ENCODE measurements at places on chromosomes 3 and 15.

- H3K36me3 ChIP-seq = peaks cover 3% of the 10 kb centered on the region
- H3K4me1 ChIP-seq = peaks cover 6% of the 10 kb centered on the region
- no peak for DNase-seq
- no peaks in the 10 kb centered on the region for H3K27me3 ChIP-seq
These were observed 66.2 kb downstream of the MCTP2 start for GRCh38 chr15:94297558-94297957.

- H3K4me1 ChIP-seq = peaks cover 16% of the 10 kb centered on the region
- H3K27me3 ChIP-seq = no peaks in the 10 kb centered on the region
- no peak for DNase-seq
- no peak overlapping the region for H3K27ac ChIP-seq
These were observed 49.3 kb upstream of the ABHD10 start for GRCh38 chr3:111929484-111929883.

DNA sequence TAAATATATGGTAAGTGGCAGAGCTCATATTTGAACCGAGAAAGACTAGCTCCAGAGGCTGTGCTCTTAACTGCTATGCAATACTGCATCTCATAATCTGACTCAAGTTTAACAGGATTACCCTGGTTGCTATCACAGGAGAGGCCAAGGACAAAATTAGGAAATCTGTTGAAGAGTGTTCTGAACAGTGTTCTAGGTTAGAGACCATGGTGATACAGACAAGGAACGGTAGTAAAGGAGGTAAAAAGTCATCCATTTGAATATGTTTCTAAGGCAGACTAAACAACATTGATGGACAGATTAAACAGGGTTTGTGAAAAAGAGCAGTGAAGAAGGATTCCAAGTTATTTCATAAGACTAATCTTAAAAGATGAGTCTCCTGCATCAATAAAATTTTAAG is 22.1 kb downstream of the PLOD2 start:
- no peak overlapping the region for H3K4me3 ChIP-seq
- no peak overlapping the region for H3K27ac ChIP-seq
- H3K27me3 ChIP-seq = no peaks in the 10 kb centered on the region
- H3K4me1 ChIP-seq = peaks cover 17% of the 10 kb centered on the region
- no peak for DNase-seq
- no peaks in the 10 kb centered on the region for H3K36me3 ChIP-seq

DNA sequence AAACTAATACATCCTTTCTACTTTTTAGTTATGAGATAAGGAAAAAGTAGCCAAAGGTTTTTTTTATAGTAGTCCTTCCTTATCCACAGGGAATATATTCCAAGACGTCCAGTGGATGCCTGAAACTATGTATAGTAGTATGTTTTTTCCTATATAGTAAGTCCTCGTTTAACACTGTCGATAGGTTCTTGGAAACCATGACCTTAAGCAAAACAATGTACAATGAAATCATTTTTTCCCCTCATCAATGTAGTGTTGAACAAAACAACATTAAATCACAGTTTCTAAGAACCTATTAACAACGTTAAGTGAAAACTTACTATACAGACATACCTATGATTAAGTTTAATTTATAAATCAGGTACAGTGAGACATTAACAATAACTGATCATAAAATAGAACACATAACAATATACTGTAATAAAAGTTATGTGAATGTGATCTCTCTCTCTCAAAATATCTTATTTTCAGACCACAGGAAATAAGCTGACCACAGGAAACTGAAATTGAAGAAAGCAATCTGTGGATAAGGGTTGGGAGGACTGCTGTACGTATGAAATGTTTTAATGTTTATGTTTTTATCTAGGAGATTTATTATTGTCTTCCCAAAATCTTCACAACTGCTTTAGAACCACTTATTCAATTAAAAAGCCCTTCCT is 20.6 kb downstream of the COPS2 start:
- no peaks in the 10 kb centered on the region for H3K27me3 ChIP-seq
- DNase-seq = no peak
- H3K4me1 ChIP-seq = no peaks in the 10 kb centered on the region
- no peak overlapping the region for H3K4me3 ChIP-seq

DNA sequence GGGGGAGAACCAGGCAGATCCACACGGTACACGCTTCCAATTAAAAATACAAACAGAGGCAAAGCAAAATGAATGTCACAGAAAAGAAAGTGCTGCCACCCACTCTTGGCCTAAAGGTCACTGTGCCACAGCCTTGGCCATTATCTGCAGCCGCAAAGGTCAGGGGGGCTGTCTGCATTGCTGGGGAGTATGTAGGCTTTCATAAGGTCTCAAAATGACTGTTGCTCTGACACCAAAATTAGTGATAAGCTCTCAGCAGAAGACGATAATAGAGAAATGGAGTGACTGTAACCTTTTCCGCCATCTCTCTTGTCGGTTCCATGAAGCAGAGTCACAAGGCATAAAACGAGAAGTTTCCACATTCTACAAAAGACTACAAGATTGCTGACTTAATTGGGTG is 374.2 kb upstream of the ICE2 start:
- no peak for DNase-seq
- H3K36me3 ChIP-seq = no peaks in the 10 kb centered on the region
- H3K27ac ChIP-seq = no peak overlapping the region
- no peak overlapping the region for H3K4me3 ChIP-seq
- no peaks in the 10 kb centered on the region for H3K4me1 ChIP-seq

GRCh38 chr3:78798266-78798832 is 969.4 kb downstream of the ROBO1 start:
- no peaks in the 10 kb centered on the region for H3K27me3 ChIP-seq
- no peaks in the 10 kb centered on the region for H3K36me3 ChIP-seq
- no peaks in the 10 kb centered on the region for H3K4me1 ChIP-seq
